Activated naive CD4-positive, alpha-beta T cell (primary cell): ENCODE measurements at places on chromosomes 5 and 9.

- DNase-seq: no peak
These were observed at the start of gene SMIM32 for GRCh38 chr5:136192526-136193321. Gene SMIM32 (minus strand): TSS chr5:136193162. CDS start chr5:136192524, 638 bp downstream.

DNA sequence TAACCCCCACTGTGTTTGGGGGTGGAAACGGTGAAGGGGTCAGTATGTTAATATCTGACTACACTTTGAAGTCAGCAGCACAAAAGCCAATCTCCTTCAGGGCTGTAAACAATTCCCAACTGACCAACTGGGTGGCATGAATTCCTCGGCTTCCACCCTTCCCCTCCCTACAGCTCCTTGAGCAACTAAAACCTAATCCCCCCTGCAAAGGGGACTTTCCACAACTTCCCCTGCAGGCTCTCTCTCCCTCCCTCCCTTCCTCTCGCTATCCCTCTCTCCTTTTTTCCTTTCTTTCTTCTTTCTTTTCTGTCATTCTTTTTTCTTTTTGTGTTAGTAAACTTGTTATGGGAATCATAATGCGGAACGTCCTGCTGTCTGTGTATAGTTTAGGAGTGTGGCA is 65.1 kb upstream of the PTCH1 start:
- no peak for DNase-seq

- DNase-seq: no peak
These were observed 1038.6 kb upstream of the DMAC1 start for GRCh38 chr9:8838136-8838535.

GRCh38 chr5:67299231-67299735 is 102.7 kb upstream of the CD180 start:
- DNase-seq: no peak

GRCh38 chr5:41539454-41539853 is 29.1 kb upstream of the PLCXD3 start:
- DNase-seq: no peak

- DNase-seq: no peak
These were observed 536 bp upstream of the STX17 start for GRCh38 chr9:99905833-99906402.

GRCh38 chr9:113995963-113996362 is 82.1 kb downstream of the AMBP start:
- DNase-seq: no peak

GRCh38 chr9:7402334-7403027 is 397.1 kb downstream of the DMAC1 start:
- no peak for DNase-seq
